AG08395 (cell line): ENCODE measurements at places on chromosomes 7 and 10.

GRCh38 chr7:105887569-105888189 is 11.3 kb upstream of the ATXN7L1 start:
- DNase-seq = no peak

- peak; percentile 59 for DNase-seq
These were observed 10.0 kb downstream of the KLF6 start for GRCh38 chr10:3774814-3775695.

DNA sequence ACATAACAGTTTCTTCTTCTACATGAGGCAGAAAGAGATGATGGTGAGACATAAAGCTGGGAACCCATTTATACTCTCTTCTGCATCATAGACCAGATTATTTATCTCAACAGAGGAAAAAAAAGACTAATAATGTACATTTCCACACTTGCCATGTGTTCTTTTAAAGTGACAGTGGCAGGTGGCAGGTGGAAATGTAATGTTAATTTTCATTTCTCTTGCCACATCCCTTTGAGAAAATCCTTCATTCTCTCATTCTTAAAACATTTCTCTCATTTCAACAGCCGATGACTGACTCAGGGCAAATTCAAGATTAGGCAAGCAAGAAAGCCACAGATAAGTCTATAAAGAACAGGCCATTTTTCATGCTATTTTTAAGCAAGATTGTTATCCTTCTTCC is 635.6 kb upstream of the SORCS1 start:
- no peak for DNase-seq

DNA sequence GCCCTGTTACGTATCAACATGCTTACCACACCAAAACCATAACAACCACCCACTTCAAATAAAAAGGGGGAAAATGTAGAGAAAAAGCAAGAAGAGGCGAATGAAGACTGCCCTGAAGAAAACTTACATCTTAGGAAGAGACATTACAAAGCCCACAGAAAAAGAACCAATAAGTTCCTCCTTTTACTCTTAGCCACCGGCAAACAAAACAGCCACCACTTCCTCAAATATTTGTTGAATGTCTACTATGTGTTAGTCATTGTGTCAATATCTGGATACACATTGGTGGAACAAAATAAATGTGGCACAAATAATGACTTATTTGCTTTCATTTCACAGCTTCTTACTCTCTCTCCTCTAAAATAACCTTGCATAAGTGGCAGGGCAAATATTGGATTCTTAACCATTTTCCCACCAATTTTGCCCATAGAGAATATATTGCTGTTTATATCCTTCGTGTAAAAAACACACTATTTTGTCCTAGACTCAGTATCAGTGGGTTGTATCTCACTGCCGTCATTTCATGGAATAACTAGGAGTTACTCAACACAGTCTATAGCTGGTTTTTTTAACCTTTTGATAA is 106.8 kb downstream of the ANK3 start:
- DNase-seq = peak; percentile 20

DNA sequence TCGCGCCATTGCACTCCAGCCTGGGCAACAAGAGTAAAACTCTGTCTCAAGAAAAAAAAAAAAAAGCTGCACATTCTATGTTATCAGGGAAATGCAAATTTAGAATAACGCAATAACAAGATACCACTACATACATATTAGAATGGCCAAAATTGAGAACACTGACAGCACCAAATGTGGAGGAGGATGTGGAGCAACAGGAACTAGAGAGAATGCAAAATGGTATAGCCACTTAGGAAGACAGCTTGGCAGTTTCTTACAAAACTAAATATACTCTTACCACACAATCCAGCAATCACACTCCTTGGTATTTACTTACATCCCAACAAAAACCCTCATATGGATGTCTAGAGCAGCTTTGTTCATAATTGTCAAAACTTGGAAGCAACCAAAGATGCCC is 76.8 kb downstream of the ALOX5 start:
- DNase-seq = no peak

DNA sequence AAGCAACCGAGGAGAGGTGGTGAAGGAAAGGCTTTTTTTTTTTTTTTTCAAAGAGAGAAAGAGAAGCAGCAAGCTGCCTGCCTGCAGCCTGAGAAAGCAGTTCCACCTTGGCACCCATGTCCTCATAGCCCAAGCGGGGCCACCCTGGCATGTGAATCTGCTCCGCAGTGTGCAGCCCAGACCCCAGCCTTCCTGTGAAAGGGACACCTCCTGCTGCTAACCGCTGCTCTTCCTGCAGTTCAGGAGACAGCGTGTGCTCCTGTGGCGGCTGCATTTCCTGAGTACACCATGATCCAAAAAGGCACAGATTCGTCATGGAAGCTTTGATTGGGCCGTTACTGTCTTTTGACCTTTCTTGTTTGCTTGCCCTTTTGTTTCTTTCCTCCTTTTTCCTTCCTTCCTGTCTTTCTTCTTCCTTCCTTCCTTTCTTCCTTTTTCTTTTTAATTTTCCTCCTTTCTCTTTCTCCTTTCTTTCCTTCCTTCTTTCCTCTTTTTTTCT is 38.1 kb downstream of the IKZF1 start:
- no peak for DNase-seq

DNA sequence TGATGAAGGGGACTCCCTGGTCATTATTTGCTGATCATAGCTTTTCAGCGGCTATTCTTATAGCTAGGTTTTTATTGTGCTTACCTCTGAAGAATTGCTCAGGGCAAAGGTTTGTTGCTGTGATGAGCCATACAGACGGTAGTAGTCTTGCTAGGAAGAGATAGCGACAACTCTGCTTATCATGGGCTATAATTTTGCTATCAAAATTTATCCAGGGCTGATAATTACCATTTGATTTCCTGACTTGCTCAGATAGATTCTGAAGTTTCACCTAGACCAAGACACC is 103.9 kb downstream of the CFAP58 start:
- no peak for DNase-seq

DNA sequence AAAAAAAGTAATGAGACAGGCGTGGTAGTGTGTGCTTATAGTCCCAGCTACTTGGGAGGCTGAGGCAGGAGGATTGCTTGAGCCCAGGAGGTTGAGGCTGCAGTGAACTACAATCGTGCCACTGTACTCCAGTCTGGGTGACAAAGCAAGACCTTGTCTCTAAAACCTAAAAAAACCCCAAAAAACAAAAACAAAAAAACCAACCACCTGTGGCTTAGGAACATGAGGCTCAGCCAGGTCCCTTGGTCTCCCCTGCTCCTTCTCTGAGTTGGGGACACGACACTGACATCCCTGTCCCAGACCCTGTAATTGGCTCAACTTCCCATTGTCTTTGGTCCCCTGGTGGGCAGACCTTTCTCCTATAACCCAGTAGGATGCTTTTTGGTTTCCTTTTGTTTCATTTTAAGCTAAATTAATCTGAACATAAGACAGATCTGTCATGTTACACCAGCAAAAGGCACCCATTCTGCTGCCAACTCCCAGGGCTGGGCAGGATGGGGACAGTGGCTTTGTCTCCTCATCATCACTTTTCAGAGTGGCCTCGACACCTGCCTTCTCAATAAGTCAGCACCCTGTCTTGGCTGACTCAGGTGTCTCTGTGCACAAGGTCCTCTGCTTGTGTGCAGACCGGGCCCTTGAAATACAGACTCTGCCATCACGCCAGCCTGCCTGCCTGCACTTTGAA is 74.4 kb downstream of the MYL10 start:
- DNase-seq = no peak

DNA sequence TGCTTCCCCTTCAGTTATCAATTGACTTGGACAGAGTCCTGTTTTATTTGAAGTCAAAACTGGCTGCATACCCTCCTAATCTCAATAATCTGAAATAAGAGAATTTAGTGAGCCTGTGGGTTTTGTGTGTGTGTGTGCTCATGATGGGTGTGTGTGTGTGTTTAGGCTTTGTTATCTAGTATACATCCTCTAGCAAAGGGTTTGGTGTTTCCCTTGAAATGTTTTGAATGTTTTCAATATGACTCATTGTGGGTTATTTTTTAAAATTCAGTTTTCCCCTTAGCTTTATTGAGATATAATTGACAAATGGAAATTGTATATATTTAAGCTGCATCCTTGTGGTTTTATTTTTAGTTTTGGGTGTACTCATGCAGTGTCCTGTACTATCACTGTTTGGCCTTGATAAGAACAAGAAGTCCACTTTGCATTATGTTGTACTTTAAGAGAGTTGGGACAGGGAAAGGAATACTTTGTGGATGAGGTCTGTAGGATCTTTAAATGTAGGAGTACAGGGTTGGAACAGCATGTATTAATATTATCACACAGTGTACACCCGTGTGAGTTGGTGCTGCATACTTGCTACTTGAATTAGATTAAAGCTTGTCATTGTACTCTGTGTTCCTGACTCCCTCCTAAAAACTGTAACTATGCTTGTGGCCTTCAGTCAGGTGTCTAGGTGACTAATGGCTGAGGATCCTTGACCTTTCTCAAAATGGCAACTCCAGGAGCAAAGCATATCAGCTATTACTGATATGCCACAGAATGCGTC is 58.3 kb downstream of the VCL start:
- peak; percentile 46 for DNase-seq

DNA sequence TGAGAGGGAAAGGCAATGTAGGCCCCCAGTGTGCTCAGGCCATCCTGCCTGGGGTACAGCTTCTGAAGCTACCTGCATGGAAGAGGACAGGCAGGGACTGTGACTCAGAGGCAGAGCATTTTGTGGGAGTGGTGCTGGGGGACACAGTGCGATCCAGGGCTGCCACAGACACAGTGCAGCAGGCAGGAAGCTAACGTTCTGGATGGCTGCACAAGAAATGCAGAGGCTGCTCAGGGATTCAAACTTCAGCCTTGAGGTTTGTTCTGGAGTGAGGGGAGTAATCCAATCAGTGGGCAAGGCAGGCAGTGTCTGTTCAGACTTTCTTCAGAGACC is 648.0 kb upstream of the IGFBP3 start:
- no peak for DNase-seq

DNA sequence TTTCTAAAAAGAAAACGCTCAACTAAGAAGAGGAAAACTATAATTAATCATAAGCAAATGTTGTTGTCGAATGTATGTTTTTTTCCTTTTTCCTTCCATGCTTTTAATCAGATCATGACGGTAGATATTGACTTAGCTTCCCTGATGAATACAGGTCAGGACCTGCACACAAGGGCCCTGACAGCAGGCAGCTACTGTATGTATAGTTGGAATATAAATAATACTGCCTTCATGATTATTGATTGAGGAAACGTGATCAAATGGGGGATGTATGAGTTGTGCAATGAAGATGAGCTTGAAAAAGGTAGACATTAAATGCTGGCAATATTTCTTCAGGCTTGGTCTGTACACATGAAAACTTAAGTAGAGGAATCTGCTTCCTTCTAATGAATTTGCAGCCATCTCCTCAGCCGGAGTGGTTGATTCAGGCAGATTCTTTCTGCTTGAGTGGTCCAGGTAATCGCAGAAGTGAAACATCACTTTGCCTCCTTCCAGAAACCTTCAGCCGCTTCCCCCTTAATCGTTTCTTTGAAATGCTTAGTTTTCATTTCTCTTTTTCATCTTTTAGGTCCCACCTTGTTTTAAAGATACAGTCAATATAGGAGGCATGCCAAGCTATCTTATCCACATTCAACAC is 656.5 kb downstream of the SDK1 start:
- no peak for DNase-seq

- DNase-seq = no peak
These were observed 17.6 kb upstream of the SCIN start for GRCh38 chr7:12552876-12553275.

- no peak for DNase-seq
These were observed 182.0 kb downstream of the TCERG1L start for GRCh38 chr10:131129544-131129943.

DNA sequence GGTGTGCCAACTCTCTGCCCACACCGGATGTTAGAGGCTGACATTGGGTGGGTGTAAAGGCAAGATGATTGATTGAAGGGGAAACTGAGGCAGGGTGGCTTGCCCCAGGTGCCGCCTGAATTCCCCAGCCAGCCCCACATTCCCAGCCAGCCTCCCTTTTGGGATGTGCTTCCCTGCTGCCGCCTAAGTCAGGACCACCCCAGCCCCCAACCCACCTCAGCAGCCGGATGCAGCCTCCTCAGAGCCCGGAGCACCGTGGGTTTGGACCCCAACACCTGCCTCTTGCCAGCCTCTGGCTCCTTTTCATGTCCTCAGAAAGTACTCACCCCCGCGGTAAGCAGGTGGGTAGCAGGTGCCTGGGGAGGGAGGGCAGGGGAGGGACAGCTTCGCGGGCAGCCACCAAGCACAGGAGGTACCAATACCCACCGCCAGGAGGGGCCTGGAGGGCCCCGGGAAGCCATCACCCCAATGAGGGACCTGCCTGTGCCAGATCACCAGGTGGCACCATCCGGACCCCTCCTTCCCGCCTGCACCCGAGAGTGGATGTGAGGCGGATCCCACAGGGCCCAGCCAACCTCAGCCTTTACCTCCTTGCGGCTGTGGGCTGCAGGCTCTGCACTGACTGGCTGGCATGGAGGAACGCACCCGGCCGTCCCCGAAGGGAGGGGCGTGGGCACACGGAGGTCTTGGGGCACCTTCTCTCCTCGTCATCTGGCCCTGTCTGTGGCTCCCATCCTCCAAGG is 60.5 kb downstream of the PWWP2B start:
- no peak for DNase-seq

GRCh38 chr10:4077804-4078203 is 292.8 kb upstream of the KLF6 start:
- DNase-seq = no peak

- DNase-seq = no peak
These were observed 173.1 kb upstream of the AGR3 start for GRCh38 chr7:17054836-17055235.

- no peak for DNase-seq
These were observed 106.1 kb upstream of the SLC13A1 start for GRCh38 chr7:123305840-123306375.

DNA sequence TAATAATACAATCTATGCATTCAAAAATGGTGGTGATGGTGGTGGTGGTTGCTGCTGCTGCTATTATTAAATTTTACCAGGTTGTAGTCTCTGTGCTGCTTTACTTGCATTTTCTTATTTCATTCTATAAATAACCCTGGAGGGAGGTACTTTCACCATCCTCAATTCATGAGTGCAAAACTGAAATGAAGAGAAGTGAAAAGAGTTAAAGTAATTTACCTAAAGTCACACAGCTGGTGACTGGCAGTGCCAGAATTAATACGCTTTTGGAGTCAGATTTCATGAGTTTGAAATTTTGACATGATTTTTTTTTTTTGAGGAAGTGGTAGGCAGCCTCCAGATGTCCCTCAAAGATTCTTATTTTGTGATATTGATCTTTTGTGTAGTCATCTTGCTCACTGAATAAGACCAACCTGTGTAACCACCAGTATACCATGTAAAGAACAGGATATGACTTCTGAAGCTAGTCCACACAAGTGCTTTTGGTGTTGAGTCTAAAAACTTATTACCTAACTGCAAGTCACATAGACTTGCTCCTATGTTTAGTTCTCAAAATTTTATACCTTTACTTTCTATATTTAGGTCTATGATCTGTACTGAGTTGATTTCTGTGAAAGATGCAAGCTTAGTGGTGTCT is 218.8 kb downstream of the ZWINT start:
- DNase-seq = no peak

DNA sequence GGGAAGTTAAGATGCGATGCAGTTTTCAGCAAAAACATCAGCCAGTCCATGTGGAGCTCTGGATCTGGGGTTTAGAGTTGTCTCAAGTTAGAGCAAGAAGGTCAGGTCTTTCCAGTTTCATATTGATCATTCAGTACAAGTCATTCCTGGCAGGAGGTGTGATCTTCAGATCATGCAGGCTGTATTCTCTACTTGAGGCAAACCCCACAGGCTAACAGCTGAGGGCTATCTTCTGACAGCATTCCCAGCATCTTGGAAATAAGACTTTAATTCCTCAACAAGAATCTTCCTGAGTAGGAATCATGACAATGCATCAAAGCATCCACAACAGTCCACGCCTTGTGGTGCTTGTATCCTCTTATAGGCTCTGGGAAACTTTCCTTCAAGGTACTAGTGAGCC is 94.9 kb upstream of the ZNF438 start:
- DNase-seq = no peak
